NCI-H187 (cell line): ENCODE measurements at places on chromosomes 7 and 10.

- DNase-seq = no peak
Measured at GRCh38 chr10:51260376-51260775, 186.1 kb downstream of the PRKG1 start.

- no peak for DNase-seq
Measured at GRCh38 chr10:80512031-80512526, 25.6 kb upstream of the SH2D4B start.

- no peak for DNase-seq
Measured at GRCh38 chr7:45984386-45985295, 63.6 kb upstream of the IGFBP3 start.

- DNase-seq = no peak
Measured at GRCh38 chr7:64559206-64559605, 3.7 kb downstream of the ZNF680 start.

- DNase-seq = no peak
Measured at GRCh38 chr7:149414745-149415390, 46.0 kb downstream of the ZNF777 start.

GRCh38 chr7:9978106-9979064 lies 995.3 kb upstream of the PHF14 start:
- DNase-seq = no peak

DNA sequence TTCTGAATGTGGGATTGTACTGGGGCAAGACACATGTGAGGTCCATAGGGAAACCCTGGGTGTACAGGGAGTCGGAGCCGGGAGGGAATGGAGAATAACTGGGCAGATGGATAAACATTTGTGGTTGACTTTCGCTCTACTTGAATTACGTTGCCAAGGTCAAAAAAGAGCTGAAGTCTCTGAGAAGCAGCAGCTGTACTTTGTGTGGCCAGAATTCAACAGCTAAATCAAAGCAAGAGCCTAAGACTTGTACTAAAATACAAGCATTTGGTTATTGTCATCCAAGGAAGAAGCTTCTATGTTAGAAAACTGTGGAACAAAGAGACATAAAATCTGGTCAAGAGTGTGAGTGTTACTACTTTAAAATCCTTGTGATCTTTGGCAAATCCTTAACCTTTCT lies 457.2 kb downstream of the ARL4A start:
- DNase-seq = no peak
